A549 treated with CORT108297 at 1 μM for 4 hours (cell line): ENCODE measurements at places on chromosomes 5 and 9. TPM values are rescaled to one million over a fixed set of nuclear protein-coding genes. Genes with fewer than 3 reads are reported as not detected.

HTR4 gene
- not detected in 5 replicates for total RNA-seq

SLC4A9 gene
- total RNA-seq, result 0.05 TPM in 1 of 5 replicates, not detected in the others

AK6 gene
- total RNA-seq, result 42.8 to 56.0 TPM (median 49.7 TPM) in 5 replicates

CCL27 gene
- total RNA-seq, result 0.15 to 0.21 TPM (median 0.16 TPM) in 3 of 5 replicates, not detected in the others

GPX8 gene
- total RNA-seq, result 36.3 to 49.8 TPM (median 38.0 TPM) in 5 replicates

CCDC152 gene
- not detected in 5 replicates for total RNA-seq

CCNI2 gene
- 0.07 to 0.42 TPM (median 0.12 TPM) in 4 of 5 replicates, not detected in the other for total RNA-seq

DND1 gene
- total RNA-seq, result 0.44 to 1.0 TPM (median 0.92 TPM) in 5 replicates

KLHL9 gene
- total RNA-seq, result 14.5 to 19.6 TPM (median 17.5 TPM) in 5 replicates

PCDHGA4 gene
- total RNA-seq, result 0.07 to 0.17 TPM (median 0.16 TPM) in 5 replicates

SOWAHA gene
- 0.09 to 0.16 TPM (median 0.14 TPM) in 5 replicates for total RNA-seq

ADAMTS6 gene
- total RNA-seq, result 0.03 to 0.12 TPM (median 0.10 TPM) in 5 replicates

NUTM2G gene
- 0.03 TPM in 1 of 5 replicates, not detected in the others for total RNA-seq

NUTM2F gene
- not detected in 5 replicates for total RNA-seq

SLC36A3 gene
- not detected in 5 replicates for total RNA-seq

IRX1 gene
- total RNA-seq, result not detected in 5 replicates

C9orf50 gene
- total RNA-seq, result 0.10 to 0.12 TPM in 2 of 5 replicates, not detected in the others
